Right cardiac atrium (tissue), 5 donors: ENCODE measurements at places on chromosomes 1 and 21. TPM values are rescaled to one million over a fixed set of nuclear protein-coding genes. Genes with fewer than 3 reads are reported as not detected.

NDUFS2 gene
- 229 TPM for total RNA-seq

KRTAP21-2 gene
- total RNA-seq, result not detected

ELAPOR1 gene
- total RNA-seq, result 0.31 TPM

DNA sequence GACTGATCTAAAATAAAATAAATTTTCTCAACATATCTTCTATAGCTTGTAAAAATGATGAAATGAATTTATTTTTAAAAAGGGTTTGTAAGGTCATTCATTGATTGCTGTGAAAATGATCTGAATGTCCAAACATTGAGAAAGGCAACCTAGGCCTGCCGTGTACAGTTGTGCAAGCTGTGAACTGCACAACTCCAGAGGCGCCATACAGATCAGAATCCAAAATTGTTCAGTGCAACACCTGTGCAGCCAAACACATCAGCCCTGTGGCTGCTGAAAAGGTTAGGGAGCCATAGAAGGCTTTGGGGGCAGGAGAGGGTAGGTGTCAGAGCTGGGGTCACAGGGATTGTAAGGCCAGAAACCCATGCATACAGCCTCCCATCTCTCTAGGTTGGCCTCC is 9.9 kb upstream of the ZC3H12A start:
- DNase-seq, result no peak

GRCh38 chr1:10054465-10054864 is 21.7 kb downstream of the UBE4B start:
- no peak for DNase-seq

DNA sequence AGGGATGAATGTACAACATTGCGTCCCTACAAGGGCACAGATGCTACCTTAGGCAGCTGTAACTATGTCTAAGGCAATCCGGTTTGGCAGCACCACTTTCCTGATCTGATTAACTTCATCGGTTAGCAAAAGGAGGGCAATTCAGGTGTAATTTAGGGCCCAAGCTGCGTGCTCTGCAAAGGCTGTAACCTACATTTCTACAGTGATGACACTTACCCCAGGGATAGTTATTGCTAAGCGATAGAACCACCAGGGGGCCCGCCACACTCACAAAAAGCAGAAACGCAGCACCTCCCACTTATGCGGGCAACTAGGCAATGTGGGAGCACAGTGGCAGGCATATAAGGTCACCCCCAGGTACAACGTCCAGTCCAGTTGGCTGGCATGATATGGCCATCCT is 113.5 kb downstream of the GDAP2 start:
- no peak for DNase-seq

- no peak for DNase-seq
Observed at GRCh38 chr1:168263130-168263529, 17.5 kb upstream of the TBX19 start.

- DNase-seq, result peak; percentile 74
Observed at GRCh38 chr1:233723387-233723786, 109.5 kb downstream of the KCNK1 start.

DNA sequence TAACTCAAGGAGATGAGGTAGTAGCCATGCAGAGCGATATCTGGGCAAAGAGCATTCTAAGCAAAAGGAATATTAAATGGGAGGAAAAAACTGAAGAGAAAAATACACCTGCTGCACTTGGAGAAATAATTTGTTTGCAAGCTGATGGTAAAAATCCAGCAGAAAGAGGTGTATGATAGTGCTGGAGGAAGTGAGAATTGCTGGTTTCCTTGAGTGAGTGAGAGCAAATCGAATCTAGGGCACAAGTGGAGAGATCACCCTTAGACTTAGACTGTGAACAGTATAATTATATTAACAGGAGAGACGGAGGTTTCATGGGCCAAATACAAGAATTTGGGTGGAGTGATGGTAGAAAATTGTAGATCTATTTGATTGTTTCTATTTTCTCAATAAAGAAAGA is 2.7 kb upstream of the CR1 start:
- DNase-seq, result no peak

- no peak for DNase-seq
Observed at GRCh38 chr1:246332078-246332477, 175.0 kb downstream of the SMYD3 start.

DNA sequence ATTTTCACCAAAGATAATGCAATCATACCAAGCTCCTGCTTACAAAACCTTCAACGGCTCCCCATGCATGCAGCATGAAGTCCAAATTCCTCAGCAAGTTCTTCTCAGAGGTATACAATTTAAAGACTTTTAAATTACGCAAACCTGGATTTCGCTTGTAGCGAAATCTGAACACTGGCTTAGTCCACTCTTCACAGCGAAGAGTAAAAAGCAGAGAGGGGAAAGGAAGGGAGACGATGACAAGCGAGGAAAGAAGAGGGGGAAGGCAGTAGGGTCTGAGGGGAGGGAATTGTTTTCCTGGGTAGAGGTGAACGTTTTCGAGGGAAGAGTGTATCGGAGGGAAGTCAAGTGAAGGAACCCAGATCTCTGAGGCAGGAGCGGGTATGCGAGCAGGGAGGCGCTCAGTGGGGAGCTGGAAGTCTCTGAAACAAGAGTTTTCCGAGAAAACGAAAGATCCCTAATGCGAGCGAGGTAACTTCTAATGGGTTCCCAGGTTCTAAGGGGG is 790 bp downstream of the TESK2 start:
- no peak for DNase-seq

GRCh38 chr1:41323243-41323642 is 38.0 kb upstream of the FOXO6 start:
- no peak for DNase-seq

DNA sequence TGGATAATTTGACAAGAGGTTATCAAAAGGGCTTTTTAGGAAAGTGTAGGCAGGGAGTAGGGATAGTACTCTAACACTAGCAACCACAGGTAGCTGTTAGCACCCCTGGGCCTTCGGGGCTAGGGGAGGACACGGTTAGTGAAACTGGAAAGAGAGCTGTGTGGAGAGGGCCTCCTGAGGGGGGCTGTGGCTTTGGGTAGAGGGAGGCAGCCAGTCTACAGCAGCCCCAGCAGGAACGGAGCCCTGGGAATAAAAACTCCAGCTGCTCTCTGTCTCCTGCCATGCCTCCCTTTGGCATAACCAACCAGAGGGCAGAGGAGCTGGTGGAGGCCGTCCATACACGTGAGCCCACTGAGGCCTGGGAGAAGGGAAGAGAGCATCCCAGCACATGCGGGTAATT is 223.2 kb downstream of the FOXD2 start:
- no peak for DNase-seq

DNA sequence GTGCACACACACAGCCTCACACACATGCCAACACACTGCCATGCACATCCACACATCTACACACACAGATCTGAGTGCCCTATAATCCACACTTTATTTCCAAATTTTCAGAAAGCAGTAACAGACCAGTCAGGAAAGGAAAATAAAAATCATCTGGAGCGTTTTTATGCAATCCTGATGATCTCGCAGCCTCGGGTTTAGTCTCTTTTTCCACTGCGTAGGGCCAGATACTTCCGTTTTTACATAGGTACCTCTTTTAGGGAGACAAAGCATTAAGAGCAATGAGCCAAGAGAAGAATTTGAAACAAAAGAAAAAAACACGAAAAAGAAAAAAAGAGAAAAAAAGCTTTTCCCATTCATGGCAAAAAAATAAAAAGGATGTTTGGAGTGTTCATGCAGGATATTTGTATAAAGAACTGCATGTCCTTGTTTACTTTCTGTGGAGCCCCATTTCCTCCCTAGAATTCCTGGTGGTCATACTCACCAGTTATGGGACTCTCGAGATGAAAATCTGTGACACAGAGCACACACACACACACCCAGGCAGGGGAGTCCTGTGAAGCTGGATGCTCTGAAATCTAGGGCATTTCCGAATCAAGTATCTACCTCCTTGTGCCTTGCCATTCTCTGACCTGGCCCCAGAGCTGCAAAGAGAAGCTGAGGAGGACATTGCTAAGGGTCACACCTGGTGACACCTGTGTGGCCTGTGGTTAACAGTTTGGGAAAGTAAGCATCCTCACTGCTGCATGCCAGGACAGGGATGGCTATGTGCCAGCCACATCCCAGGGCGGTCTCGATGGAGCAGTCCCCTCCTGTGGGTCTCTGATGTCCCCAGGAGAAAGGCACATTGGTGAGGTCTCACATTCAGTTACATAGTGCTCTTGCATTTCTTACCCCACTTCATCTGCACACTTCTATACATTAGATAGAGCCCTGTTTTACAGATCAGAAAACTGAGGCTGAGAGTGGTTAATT is 83.6 kb downstream of the RUNX1 start:
- no peak for DNase-seq
